ENCODE measurements at places on chromosomes 1 and 21.

DNA sequence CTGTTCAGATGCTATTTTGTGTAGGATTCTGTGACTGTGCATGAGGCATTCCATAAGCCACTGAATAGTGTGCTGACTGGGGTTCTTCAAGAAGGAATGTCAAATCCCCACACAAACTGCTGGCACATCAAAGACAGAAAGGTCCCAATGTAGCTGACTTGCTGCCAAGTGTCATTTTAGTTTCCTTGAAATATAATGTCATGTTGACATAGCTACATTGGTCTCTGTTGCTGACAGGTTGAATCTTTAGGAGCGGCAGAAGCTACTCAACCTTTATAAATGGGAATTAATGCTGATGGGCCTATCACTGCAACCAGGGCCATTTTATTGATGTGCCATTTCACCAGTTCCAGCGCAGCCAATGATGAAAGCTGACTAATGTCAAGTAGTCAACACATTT, 1110.7 kb upstream of the B3GALT2 start:
- H3K27me3 ChIP-seq, result no peaks in the 10 kb centered on the region
- peaks cover 2% of the 10 kb centered on the region for H3K4me1 ChIP-seq
- no peak overlapping the region for H3K4me3 ChIP-seq
- no peak for DNase-seq
- no peaks in the 10 kb centered on the region for H3K36me3 ChIP-seq

GRCh38 chr1:241842565-241842964, 5.4 kb upstream of the EXO1 start:
- H3K27me3 ChIP-seq, result peaks cover 12% of the 10 kb centered on the region
- no peak overlapping the region for H3K4me3 ChIP-seq
- H3K36me3 ChIP-seq, result no peaks in the 10 kb centered on the region
- peaks cover 5% of the 10 kb centered on the region for H3K4me1 ChIP-seq

GRCh38 chr1:103250441-103250861, 142.1 kb upstream of the COL11A1 start:
- H3K4me3 ChIP-seq, result no peak overlapping the region
- no peaks in the 10 kb centered on the region for H3K27me3 ChIP-seq
- no peak for DNase-seq
- H3K36me3 ChIP-seq, result no peaks in the 10 kb centered on the region

DNA sequence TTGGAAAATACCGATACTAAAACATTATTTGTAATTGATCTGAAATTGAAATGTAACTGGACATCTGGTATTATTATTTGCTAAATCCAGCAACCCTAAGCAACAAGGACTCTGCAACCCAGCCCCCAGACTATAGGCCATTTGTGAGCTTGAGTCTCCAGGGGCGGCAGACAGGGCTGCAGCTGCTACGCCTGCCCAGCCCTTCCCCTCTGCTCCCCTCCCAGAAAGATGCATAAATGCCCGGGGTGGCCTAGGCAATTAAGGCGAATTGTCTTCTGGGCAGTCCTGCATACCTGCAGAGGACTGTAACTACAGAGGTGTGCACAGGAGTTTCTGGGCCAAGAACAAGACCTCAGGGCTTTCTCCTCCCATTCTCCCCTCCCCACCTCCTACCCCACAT, 41.2 kb upstream of the LBR start:
- no peak overlapping the region for H3K27ac ChIP-seq
- DNase-seq, result no peak
- no peaks in the 10 kb centered on the region for H3K36me3 ChIP-seq
- peaks cover 3% of the 10 kb centered on the region for H3K27me3 ChIP-seq
- H3K4me1 ChIP-seq, result peaks cover 2% of the 10 kb centered on the region

DNA sequence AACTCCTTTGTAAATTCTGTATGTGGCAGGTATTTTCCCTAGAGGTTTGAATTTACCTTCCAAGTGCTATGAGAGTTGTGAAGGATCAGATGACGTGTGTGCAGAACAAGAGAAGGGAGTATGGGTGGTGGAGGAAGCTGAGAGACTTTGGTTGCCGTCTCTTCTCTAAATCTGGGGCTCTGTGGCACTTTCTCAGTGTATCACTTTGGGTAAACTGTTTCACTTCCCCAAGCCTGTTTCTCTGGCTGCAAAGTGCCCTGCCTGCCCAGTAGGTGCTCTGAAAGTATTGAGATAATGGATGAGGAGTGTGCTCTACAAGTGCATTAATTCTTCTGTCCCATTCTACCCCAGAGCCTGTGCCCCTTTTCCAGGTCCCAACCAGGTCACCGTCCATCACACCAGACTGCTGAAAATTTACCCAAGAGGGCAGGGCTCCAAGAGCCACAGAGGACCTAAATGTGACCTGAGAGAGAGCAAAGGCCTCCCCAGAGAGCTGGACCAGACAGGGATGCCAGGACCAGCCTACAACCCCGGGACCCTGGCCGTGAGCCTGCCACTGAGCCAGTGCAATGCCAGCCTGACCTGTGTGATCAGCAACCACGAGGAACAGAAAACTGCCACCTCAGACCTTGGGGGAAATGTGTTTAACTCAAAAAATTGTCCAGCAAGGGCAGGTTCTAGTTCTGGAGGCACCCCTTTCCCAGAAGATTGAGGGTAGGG, 131.6 kb upstream of the ETV3 start:
- H3K36me3 ChIP-seq, result no peaks in the 10 kb centered on the region
- H3K27me3 ChIP-seq, result no peaks in the 10 kb centered on the region
- no peak for DNase-seq
- H3K4me1 ChIP-seq, result peaks cover 16% of the 10 kb centered on the region
- H3K27ac ChIP-seq, result no peak overlapping the region
- no peak overlapping the region for H3K4me3 ChIP-seq

All from progenitor cell of endocrine pancreas (in vitro differentiated cells).